ENCODE measurements at places on chromosomes 2 and 18.

DNA sequence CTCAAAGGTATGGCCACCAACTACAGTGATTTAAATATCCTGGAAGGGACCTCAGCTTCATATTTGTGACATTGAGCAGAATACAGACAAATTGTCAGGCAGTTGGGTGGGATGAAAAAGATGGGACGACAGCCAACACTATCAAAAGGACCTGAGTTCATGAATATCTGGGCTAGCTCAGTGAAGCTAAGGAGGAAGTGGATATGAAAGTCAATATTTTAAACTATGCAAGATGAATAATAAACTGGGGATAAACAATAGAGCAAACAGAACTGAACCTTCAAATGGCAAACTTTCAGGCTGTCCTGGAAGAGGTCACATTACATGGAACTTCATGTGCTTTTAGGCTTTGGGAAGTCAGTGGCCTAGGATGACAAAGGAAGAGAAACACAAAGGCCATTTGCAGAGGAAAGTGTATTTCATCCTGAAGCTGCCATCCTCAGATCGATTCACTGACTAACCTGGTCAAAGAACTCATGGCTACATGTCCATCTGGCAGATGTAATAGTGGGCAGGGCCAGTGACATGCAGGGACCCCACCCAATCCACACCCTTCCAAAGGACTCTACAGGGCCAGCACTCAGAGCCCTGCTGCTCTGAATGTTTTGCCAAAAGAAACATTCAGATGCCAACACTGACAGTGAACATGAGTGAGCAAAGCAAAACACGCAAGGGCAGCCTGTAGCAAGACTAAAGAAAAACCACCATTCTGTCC is 175.7 kb downstream of the ETAA1 start:
- no peak for DNase-seq

DNA sequence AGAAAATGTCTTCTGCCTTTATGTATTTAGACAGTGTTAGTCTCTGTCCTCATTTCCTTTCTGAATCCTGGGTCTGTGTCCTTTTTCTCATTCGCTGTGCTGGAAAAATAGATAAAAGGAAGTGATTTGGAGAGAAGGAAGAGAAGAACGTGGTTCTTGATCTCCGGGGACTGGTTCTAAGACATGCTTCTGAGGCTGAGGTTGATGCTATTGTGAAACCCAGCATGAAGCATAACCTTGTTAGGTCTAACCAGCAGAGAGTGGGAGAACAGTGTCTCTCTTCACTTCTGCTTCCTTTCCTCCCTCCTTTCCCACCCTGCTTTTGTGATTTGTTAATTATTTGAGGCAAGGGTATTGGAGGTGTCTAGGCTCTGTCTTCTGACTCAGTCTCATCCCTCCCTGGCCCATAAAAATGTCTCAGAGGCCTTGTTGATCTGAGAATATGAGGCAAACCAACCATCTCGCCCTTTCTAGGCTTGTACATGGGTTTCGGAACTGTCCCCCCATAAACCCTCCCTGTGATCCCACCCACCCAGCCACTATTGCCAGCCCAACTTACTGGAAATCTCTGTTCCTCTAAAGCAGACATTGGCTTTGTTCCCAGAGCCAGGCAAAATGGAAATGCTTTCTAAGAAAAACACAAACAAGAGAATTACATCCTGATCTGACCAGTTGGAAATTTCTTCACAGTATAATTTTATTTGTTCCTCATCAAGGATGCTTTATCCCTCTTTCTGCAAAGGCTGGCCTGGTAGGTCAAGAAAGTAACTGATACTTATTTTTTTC is 360.6 kb upstream of the TNP1 start:
- no peak for DNase-seq

- no peak for DNase-seq
Measured at GRCh38 chr2:148978026-148978685, 60.3 kb upstream of the LYPD6B start.

- DNase-seq: peak; percentile 53
Measured at GRCh38 chr18:79567481-79568147, 112.0 kb upstream of the CTDP1 start.

DNA sequence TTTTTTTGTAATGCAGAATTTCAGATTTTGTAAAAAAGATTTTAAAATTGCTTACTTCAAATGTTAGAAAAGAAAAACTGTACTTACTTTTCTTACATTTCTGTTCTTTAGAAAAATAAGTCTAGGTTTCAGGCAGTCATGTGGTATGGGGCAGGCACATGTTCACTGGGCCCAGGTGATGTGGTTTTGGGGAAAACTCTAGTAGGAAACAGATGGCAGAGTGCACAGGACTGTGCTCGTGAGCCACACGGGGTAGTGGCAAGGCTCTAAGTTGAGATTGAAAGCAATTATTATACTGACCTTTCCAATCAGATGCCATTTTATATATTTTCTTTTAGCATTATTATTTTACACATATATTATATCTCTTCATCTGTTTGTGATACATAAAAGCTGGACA is 1036.9 kb upstream of the TMEFF2 start:
- DNase-seq: no peak

- DNase-seq: no peak
Measured at GRCh38 chr2:241947401-241947800, 77.9 kb downstream of the RTP5 start.

GRCh38 chr2:168114040-168114439 is 133.4 kb downstream of the STK39 start:
- DNase-seq: no peak
